Activated T-helper 1 cell treated with Interleukin-2 at 50 U/mL for 16 hours (primary cell): ENCODE measurements at places on chromosomes 11 and 22.

DNA sequence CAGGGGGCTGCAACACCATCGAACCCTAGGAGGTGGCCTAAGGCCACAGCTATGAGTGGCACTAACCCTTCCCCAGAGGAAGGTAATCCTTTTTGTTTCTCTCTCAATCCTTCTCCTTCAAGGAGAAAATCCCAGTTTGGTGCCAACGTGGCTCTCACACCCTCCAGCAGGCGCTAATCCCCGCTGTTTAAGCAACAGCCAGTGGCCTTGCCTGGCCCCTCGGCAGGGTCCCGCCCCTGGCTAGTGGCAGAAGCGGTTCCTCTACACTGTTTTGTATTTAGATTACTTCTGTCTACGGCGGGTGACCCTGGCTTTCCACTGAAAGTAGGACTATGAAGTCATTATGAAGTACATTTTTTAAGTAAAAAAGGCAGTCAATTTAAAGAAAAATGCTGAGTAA is 15.5 kb downstream of the GNAZ start:
- no peak for DNase-seq

DNA sequence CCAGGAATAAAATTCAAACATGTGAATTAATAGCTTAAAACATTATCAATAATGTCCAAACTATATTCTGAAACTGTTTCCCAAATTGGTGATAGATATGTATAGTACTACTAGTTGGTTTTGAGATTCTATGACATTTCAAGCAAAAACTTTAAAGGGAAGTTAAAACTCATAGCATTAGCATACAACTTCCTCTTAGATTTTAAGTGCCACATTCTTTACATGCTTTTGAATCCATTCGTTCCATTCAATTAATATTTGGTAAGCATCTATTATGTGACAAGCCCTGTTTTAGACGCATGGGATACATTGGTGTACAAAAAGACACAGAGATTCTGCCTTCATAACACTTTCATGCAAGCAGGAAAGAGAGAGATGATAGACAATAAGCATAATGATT is 8.9 kb downstream of the PATL1 start:
- no peak for DNase-seq

DNA sequence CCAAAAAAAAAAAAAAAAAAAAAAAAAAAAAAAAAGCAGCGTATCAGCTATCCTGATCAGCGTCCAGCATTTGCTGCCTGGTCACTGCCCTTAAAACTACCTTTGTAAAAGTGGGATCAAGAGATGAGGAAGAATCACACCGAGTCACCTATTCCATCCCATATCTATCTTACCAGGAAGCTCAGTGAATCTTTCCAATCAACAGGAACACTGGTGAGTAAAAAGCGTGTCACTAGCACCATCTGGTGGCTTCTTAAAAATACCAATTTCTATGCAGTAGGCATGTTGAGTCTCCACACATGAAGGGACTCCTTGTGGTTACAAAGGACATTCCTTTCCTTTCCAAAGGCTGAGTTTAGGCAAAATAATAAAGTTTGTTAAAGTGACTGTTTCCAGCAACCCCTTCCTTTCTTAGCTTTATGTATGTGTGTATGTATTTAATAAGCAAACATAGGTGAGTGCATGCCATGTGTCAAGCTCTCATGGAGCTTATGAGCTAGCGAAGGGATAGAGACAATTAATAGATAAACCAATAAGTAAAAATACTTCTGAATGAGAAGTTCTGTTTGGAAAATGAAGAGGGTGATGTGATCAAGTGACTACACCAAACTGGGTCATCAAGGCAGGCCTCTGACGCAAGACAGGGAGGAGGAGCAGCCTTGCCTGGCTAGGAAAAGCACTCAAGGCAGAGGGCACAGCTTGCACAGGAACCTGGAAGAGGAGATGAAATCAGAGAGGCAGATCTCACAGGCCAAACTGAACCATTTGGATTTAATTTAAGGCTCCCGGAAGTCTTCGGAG is 13.9 kb upstream of the TP53AIP1 start:
- DNase-seq, result no peak

GRCh38 chr11:16881074-16881709 is 133.0 kb downstream of the PLEKHA7 start:
- DNase-seq, result no peak

- no peak for DNase-seq
Observed at GRCh38 chr11:76621466-76621865, 49.1 kb downstream of the LRRC32 start.

- no peak for DNase-seq
Observed at GRCh38 chr11:95985174-95985808, 61.4 kb upstream of the MTMR2 start.

DNA sequence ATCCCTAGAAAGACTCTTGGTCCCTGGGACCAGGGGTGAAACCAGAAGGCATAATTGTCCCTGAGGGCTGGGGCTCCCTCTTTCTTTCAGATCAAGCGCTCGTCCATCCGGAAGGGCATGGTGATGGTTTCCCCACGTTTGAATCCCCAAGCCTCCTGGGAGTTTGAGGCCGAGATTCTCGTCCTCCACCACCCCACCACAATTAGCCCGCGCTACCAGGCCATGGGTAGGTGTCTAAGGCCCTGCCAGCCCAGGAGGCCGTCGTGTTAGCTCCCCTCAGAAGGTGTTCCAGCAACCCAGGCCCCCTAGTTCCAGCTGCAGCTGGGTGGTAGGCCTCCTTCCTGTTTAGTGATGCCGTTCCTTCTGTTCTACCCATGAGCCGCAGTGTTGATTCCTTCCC is 21.4 kb downstream of the GTPBP1 start:
- no peak for DNase-seq

DNA sequence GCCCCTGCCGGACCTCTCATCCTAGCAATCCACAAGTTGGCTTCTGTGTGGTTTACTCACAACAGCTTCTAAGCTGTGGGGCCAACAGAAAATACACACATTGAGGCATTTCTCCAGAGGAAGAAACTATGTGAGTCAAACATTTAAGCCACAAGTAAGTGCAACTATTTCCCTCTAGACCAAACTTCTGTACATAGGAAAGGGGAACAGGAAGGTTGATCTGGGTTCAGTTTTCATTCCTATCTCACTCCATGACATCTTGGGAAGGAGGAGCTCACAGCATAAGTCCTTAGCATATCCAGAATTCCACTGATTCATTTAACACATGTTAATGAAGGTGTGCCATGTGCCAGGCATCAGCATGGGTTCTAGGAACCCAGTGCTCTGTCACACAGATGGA is 72.8 kb upstream of the PICALM start:
- no peak for DNase-seq

GRCh38 chr11:70270877-70271648 is 573 bp downstream of the PPFIA1 start:
- DNase-seq, result peak; percentile 37

- DNase-seq, result no peak
Observed at GRCh38 chr11:23226331-23227077, 366.2 kb upstream of the CCDC179 start.

- no peak for DNase-seq
Observed at GRCh38 chr11:110059706-110060463, 33.3 kb upstream of the ZC3H12C start.

GRCh38 chr11:103987629-103988594 is 48.5 kb upstream of the DDI1 start:
- no peak for DNase-seq

DNA sequence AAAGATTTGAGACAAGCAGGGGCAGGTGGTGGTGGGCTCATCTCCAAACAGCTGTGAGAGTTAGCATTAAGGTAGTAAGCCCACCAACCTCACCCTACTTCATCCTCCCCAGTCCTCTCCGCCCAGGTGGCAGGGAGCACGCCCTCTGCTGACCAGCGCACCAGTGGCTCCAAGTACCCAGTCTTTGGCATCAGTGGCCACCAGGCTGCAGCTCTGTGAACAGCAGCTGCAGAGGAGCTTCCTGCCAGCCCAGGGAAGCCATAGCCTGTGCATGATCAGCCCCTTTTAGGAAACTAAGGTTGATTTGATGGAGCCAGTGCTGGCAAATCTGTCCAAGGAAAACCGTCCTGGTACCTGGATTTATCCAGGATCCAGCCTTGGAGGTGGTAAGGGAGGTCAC is 21.7 kb downstream of the CAVIN3 start:
- no peak for DNase-seq

GRCh38 chr11:70240337-70240736 is 30.2 kb upstream of the PPFIA1 start:
- no peak for DNase-seq

- no peak for DNase-seq
Observed at GRCh38 chr11:77049026-77049425, 14.8 kb downstream of the B3GNT6 start.

DNA sequence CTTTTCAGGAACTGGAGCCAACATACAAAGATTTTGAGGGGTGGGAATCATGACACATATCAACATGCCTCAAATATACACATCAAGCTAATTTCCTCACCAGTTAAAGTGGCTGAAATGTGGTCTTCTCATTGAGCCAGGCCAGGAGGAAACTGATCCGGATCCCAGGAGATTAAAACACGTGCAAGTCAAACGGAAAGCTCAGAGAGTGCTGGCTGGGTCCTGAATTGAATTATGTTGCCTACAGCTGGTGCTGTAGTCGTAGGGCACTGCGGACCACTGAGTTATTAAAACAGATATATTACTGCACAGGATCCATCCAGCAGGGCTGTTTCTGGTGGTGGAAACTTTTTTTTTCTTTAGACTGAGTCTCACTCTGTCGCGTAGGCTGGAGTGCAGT is 14.1 kb upstream of the WNT7B start:
- DNase-seq, result no peak

DNA sequence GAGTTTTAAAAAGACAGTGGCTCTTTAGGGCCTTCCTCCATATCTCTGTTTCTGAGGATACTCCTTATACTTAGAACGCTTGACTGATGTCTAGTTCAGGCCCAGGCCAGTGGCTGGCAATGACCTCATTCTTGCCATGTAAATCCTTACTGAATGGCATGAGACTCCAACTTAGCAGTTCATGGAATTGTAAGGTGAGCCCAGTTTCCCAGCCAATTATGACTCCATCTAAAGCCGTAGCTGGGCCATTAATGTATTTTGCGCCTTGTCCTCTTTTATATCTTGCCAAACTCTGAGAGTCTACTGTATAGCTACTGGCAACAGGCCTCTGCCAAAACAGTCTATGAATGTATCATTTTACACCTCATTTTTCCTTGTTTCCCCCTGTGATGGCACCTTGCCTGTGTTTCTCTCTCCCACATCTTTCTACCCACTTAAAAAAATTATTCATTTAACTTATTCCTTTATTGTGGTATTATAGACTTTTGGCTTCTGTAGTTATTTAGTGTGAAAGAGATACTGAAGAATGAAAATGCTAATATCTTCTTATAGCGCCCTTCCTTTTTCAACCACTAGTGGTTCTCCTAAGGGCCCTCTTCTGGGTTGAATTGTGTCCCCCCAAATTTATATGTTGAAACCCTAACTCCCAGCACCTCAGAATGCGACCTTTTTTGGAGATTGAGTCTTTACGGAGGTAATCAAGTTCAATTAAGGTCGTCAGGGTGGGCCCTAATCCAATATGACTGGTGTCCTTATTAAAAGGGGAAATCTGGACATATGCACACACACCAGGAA is 67.4 kb downstream of the ZNRF3 start:
- DNase-seq, result no peak

DNA sequence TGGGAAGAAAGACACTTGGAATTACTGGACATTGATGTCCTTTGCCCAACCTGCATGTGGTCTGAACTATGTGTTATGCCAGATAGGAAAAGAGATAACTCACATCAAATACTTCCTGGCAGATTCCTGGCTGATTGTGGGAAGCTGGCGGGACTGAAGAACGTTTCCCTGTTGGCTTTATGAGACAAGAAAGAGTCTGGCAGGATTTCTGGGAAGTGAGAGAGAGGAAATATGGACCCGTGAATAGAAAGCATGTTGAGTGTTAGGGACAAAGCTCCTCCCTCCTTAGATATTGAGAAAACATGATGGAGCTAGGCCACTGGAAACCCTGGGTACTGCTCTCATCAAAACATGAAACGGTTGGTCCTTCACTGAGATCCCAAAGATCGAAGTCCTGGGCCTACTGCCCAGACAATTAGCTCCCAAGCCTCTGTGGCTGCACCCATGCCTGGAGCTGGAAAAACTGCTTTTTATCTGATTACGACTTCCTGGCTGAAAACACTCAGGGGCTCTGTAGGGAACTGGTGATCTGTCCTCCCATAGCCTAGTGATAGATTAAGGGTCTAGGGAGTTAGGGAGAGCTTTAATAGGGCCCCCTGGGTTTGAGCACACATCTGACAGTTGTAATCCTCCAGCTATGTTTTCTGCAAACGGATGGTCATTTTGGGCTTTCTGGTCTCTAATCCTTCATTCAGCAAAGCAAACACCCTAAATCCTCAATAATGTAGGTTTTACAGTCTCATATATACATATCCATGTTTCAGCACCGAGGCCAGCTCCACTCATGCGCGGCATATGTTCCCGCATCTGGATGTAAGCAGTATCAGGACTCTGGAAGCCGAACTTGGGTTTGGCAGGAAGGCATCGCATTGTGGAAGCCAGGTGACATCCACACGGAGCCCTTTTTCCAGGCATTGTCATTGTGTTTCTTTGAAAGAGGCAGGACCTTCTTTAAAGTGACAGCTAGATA is 6.1 kb upstream of the B3GAT1 start:
- no peak for DNase-seq

DNA sequence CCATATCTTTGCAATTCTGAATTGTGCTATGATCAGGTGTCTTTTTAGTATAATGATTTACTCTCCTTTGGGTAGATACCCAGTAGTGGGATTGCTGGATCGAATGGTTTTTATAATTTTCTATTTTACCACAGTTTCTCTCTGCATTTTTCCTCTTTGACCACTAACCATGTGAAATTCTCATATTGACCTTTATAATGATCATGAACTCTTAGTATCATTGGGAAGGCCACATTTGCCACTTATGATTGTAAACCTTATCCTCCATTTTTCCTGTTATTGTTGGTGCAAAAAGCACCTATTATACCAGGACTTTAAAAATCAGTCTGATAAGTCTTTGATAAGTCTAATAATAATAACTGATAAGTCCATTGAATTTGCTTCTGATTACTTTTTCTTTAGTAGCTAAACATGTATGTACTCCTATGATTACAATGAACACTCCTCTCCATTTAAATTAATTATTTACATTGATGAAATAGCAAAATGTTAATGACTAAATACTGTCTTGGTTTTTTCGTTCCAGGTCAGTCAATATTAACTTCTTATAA is 9.6 kb downstream of the NEAT1 start:
- DNase-seq, result no peak

GRCh38 chr11:27722953-27723344 is 22.7 kb upstream of the BDNF start:
- no peak for DNase-seq

DNA sequence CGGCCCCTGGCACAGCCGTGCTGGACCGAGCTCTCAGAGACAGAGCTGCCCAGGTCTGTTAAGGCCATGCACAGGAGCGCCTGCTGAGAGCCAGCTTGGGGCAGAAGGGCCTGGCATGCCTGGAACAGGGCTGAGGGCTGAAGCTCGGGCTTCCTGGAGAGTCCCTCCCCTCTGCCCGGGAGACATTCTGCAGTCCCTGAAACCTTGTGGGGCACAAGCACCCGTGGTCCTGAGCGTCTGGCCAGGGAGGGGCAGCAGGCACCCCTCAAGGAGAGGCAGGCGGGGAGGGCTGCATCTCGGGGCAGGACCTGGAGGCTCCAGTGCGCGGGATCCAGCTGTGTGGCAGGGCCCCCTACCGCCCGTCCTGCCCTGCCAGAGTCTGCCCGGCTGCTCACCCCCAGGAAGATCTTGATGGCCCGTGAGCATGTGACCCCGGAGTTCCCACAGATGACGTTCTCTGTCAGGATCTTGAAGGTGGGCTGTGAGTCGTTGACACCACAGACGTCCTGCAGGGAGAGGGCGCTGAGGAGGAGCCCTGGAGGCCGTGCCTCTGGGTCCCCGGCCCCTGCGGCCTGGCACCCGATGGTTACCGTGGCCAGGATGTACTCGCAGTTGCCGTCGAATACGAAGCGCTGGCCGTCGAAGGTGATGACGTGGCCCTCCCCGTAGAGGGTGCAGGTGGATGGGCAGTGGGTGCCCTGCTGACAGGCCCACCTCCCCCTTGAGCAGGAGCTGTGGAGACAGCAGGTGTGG is 10.9 kb downstream of the MUC6 start:
- no peak for DNase-seq
